ENCODE measurements at places on chromosomes 16 and 17. TPM values are rescaled to one million over a fixed set of nuclear protein-coding genes. Genes with fewer than 3 reads are reported as not detected.

DNA sequence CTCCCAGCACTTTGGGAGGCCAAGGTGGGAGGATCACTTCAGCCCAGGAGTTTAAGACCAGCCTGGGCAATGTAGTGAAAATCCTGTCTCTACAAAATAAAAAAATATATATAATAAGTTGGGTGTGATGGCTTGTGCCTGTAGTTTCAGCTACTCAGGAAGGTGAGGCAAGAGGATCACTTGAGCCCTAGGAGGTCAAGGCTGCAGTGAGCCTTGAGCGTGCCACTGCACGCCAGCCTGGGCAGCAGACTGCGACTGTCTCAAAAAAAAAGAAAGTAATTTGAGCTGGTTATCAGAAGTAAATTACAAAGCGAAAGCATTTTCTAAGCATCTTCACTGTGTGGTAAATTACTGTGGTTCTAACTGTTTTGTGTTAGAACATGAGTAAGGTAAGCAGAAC, 66.2 kb downstream of the NQO1 start:
- no peak for DNase-seq
- H3K27ac ChIP-seq, result no peak overlapping the region
- peaks cover 80% of the 10 kb centered on the region for H3K36me3 ChIP-seq
- H3K4me3 ChIP-seq, result no peak overlapping the region
- no peaks in the 10 kb centered on the region for H3K4me1 ChIP-seq

GRCh38 chr17:81322271-81323082, 27.4 kb upstream of the SLC38A10 start:
- H3K4me3 ChIP-seq, result no peak overlapping the region
- H3K27ac ChIP-seq, result no peak overlapping the region
- no peak for DNase-seq

PRKCB gene
- 5.8 TPM for total RNA-seq

GPR142 gene
- 0.39 TPM for total RNA-seq

GRCh38 chr17:21425321-21425720, 49.2 kb downstream of the KCNJ12 start:
- no peaks in the 10 kb centered on the region for H3K27me3 ChIP-seq
- no peaks in the 10 kb centered on the region for H3K36me3 ChIP-seq
- DNase-seq, result no peak
- H3K27ac ChIP-seq, result no peak overlapping the region
- no peaks in the 10 kb centered on the region for H3K4me1 ChIP-seq
